Activated CD8-positive, alpha-beta memory T cell treated with anti-CD3 and anti-CD28 coated beads for 48 hours (primary cell): ENCODE measurements at places on chromosomes 16 and 17.

- DNase-seq = peak; percentile 10
Observed at GRCh38 chr17:47978324-47978723, 7.4 kb downstream of the CDK5RAP3 start.

- no peak for DNase-seq
Observed at GRCh38 chr16:58222532-58223316, 24.8 kb upstream of the CSNK2A2 start.

- DNase-seq = no peak
Observed at GRCh38 chr17:55769625-55770000, 18.8 kb downstream of the PCTP start.

DNA sequence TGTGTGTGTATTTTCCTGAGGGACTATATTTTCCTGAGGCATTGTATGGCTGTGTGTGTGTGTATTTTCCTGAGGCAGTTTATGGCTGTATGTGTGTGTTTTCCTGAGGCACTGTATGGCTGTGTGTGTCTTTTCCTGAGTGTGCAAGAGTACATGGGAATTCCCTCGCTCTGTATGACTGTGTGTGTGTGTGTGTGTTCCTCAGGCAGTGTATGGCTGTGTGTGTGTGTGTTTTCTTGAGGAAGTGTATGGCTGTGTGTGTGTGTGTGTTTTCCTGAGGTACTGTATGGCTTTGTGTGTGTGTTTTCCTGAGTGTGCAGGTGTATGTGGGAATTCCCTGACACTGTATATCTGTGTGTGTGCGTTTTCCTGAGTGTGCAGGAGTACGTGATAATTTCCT, 4.1 kb downstream of the ZNF778 start:
- no peak for DNase-seq

GRCh38 chr17:75691371-75691791, 24.2 kb downstream of the SAP30BP start:
- DNase-seq = peak; percentile 22

DNA sequence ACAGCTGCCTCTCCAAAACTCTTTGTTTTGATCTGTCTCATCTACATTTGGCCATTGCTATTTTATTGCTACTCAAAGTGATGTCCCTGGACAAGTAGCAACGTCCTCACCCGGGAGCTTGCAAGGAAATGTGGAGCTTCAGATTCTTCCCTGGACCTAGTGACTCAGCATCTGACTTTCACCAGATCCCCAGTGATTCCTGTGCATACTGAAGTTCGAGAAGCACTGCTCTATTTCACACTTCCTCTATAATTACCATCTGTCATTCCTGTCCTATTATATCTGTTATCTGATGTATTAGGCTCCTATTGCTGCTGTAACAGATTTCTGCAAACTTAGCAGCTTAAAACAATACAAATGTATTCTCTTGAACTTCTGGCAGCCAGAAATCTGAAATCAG, 28.5 kb upstream of the VAT1L start:
- no peak for DNase-seq
